Psoas muscle (tissue), 8 donors: ENCODE measurements at places on chromosomes 11 and 22. TPM values are rescaled to one million over a fixed set of nuclear protein-coding genes. Genes with fewer than 3 reads are reported as not detected.

DNA sequence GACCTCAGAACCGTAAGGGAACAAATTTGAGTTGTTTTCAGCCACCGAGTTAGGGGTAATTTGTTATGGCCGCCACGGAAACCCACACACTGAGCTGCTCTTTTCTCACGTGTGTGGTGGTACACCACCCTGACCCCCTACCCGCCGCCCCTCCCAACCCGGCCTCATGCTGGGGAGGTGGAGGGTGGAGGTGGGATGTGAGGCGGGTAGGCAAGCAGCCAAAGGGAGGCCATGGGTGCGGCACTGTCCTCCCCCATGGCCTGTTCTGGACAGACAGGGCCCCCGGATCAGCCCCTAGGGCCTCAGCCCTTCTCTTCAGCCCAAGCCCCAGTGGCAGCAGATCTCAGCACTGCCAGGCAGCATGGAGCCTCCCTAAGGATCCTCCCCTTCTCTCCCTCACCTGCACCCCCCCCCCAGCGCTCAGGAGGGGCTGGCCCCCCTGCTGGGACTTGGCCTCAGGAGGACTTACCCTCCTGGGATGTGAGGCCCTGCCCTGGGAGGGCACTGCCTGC lies 7.9 kb downstream of the PRR5 start:
- no peak for DNase-seq

GRCh38 chr22:32777987-32778386 lies 23.5 kb upstream of the TIMP3 start:
- no peak for DNase-seq

GRCh38 chr11:34633990-34634693 lies 13.2 kb downstream of the EHF start:
- DNase-seq: no peak

DNA sequence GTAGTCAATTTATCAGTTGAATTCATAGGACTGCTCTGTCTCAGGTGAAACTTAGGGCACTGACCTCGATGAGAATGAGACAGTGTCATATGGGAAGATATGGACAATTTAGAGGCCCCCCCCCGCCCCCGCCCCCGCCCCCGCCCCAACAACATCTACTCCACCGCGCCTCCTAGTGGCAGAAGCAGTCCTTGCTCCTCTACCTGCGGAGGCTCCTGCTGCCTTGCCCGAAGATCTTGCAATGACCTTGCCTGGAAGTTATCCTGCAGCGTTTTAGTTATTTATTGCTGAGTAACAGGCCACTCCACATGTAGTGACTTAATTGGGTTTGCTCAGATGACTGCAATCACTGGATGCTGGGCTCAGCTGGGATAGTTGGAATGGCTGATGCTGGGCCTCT lies 15.2 kb downstream of the SERPINH1 start:
- peak; percentile 74 for DNase-seq

DNA sequence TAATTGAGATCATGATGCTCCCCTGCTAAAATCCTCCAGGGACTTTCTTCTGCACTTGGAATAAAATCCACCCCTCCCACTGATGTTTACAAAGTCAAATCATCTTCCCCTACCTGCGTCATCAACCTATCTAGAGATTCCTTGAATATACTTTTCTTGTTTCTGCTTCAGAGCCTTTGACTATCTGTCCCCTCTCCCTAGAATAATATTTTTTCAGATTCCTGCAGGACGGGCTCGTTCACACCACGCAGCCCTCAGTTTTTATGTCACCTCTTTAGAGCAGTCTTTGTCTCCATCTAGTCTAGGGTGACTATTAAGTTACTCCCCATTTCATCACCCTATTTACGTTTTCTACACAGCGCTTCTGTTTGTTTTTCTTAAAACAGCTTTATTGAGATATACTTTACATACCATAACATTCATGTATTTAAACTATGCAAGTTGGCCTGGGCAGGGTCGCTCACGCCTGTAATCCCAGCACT lies 94.8 kb upstream of the SESN3 start:
- DNase-seq: no peak

DNA sequence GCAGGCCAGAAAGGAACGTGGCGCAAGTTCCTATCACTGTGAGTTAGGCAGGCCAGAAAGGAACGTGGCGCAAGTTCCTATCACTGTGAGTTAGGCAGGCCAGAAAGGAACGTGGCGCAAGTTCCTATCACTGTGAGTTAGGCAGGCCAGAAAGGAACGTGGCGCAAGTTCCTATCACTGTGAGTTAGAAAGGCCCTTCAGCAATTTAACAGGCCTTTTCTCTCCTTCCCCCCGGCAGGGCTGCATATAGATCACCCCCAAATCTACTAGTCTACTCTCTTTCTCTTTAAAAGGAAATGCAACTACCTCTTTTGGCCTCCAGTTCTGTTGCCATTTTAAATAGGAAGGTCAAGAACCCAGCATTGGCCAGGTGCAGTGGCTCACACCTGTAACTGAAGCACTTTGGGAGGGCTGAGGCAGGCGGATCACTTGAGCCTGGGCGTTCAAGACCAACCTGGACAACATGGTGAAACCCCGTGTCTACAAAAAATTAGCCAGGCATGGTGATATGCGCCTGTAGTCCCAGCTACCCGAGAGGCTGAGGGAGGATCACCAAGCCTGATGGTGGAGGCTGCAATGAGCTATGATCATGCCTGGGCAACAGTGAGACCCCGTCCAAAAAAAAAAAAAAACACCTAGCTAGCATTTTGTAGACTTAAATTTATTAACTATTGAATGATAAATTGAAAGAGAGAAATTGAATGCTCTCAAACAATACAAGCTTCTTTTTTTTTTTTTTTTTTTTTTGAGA lies 14.9 kb downstream of the FAM118B start:
- no peak for DNase-seq

GRCh38 chr11:108994887-108995286 lies 330.0 kb downstream of the DDX10 start:
- no peak for DNase-seq

- DNase-seq: no peak
Observed at GRCh38 chr11:84981301-84981700, 645.8 kb downstream of the DLG2 start.

- DNase-seq: no peak
Observed at GRCh38 chr22:37045958-37046357, 5.6 kb upstream of the KCTD17 start.

DNA sequence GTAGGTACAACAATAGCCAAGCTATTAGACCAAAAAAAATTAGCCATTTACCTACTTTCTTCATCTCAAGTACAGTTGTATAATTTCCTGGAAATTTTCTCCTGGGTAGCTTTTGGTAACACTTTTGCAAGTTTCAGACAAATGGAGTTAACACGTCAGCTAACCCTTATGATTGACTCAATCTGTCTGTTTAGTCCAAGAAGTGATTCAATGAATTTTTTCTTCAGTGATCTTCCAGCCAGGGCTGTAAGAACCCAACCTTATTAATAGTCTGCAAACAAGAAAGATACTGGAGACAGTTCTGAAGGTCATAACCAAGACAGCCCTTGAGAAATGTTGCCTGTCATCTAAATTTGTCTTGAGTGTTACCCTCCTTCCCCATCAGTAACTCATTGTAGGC lies 30.1 kb upstream of the FIBIN start:
- no peak for DNase-seq

DNA sequence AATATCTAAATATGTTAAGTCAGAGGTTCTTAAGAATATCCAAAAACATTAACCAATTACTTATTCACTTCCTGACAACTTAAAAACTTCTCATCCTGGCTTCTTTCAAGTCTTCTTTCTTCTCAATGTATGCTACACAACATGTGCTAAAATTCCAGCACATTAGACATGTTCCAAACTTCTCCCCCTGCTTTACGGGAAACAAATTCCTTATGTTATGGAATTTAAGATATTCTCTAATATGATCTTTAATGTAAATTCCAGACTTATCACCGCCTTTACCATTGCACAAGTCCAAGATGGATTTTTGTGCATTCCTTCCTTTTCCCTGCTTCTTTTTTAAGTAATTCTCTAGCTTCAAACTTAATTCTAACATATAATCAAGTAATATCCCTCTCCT lies 964.5 kb upstream of the CHORDC1 start:
- DNase-seq: no peak

SPI1 gene
- 5.5 TPM for total RNA-seq

MMP10 gene
- total RNA-seq: not detected

MYBPC3 gene
- 1.3 TPM for total RNA-seq

GLYAT gene
- total RNA-seq: not detected

RFPL1 gene
- not detected for total RNA-seq

HOATZ gene
- total RNA-seq: not detected

KCNQ1 gene
- total RNA-seq: 3.1 TPM

MUC6 gene
- not detected for total RNA-seq

CBLIF gene
- not detected for total RNA-seq

GGTLC2 gene
- total RNA-seq: not detected

ARHGEF17 gene
- 10.8 TPM for total RNA-seq

NTM gene
- not detected for total RNA-seq

ZBTB3 gene
- total RNA-seq: 5.4 TPM

SGSM1 gene
- total RNA-seq: 0.76 TPM

SERPING1 gene
- total RNA-seq: 65.1 TPM
